ENCODE measurements at places on chromosomes 1 and 21. TPM values are rescaled to one million over a fixed set of nuclear protein-coding genes. Genes with fewer than 3 reads are reported as not detected.

DNA sequence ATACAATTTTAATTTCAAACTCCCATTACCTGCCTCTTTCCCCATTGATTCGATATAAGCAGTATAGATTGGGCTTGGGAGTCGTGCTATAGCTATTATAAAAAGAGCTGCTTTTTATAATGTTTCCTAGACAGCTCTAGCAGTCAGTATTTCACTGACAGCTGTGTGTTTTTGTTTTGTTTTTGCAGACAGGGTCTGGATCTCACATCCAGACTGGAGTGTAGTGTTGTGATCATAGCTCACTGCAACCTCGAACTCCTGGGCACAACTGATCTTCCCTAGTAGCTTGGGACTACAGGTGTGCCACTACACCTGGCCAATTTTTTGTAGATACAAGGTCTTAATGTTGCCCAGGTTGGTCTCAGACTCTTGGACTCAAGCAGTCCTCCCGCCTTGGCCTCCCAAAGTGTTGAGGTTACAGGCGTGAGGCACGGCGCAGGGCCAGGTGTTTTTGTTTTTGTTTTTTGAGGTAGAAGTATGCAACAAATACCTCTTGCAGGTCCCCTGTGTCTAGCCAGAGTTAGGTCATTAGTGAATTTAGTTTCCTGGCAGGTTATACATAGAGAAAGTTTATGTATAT is 1.7 kb downstream of the NASP start:
- no peak for DNase-seq
- H3K27me3 ChIP-seq, result no peaks in the 10 kb centered on the region
- H3K27ac ChIP-seq, result no peak overlapping the region
- no peak overlapping the region for H3K4me3 ChIP-seq
- peaks cover 17% of the 10 kb centered on the region for H3K4me1 ChIP-seq

The FCAMR gene
- 0.31 TPM for total RNA-seq

DNA sequence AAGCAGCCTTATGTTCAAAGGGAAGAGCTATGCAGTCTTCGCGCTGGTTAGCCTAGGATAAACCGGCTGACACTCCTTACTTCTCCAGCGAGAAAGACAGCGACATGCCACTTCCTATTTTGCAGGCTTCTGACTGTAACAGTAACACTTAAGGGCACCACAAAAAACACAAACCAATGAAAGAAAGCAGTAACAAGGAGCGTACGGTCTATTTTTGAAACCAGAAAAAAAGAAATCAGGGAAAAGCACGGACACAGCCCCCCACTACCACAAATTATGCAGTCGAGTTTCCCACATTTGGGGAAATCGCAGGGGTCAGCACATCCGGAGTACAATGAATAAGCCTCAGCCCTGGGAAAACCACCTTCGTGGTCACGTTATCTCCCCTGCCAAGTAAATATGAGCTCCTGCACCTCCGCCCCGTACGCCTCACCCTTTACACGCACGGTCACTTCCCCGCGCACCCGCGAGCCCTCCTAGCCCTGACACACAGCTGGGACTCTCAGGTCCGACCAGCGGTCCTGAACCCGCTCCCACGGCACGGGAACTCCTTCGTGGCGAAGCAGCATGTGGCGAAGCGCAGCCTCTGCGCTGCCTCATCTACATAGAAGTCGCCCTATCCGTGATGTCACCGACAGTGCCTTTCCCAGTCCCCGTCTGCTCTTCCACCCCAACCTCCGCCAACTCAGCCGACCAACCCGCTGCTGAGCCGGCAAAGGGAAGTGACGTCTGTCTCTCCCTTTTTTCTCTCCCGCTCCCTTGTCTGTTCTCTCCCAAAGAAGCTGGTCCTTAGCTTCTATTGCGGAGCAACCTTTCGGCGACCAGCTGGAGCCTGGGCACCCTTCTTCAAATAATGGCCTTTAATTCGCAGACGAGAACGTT is 40.9 kb upstream of the PPIAL4F start:
- H3K4me3 ChIP-seq, result no peak overlapping the region
- H3K4me1 ChIP-seq, result no peaks in the 10 kb centered on the region
- H3K27ac ChIP-seq, result peak overlapping the region; percentile 75

- H3K4me3 ChIP-seq, result no peak within 1 kb of the TSS
- H3K36me3 ChIP-seq, result no peaks in the 10 kb centered on the region
- H3K27me3 ChIP-seq, result no peaks in the 10 kb centered on the region
- peaks cover 83% of the 10 kb centered on the region for H3K4me1 ChIP-seq
Measured at GRCh38 chr1:202160377-202160940, at the start of gene PTPN7. Gene PTPN7, minus strand, starts transcription at chr1:202160602. Its CDS starts 1,200 bp downstream, at chr1:202159402.

GRCh38 chr1:103441342-103441741 is 84.2 kb upstream of the RNPC3 start:
- no peak for DNase-seq
- H3K27ac ChIP-seq, result no peak overlapping the region
- no peak overlapping the region for H3K4me3 ChIP-seq
- no peaks in the 10 kb centered on the region for H3K36me3 ChIP-seq
- H3K4me1 ChIP-seq, result no peaks in the 10 kb centered on the region

The TSACC gene
- total RNA-seq, result 354 TPM

DNA sequence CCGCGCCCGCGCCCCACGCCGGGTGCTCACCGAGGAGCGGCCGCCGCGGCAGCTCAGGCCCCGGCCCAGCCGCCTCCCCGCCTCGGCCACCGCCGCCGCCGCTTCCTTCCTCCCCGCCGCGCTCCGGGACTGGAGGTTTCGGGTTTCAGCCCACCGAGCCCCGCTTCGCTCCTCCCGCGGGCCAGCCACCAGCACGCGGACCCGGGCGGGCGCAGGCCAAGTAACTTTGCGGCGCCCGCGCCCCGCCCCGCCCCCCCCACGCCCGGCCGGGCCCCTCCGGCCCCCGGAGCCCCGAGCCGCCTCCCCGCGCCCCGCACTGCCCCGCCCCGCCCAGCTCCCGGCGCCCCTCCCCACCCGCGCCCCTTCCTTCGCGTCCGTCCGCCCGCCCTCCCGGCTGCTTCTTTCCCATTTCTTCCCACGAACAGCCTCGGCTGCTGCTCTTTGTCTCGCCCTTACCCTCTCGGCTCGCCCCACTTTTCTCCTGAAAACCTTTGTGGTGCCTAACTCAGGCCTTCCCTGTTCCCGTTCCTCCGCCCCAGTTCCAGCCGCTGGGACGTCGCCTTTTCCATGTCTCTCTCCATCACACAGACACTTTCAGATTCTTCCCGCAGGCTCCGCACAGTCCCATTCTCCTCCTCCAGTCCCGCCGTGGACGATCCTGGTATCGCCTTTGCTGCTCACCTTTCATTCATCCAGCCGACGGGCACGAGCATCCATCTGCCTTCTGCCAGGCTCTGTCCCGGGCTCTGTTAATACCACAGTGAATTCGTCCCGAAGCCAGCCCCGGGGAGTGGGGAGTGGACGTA is at the start of gene GPR161:
GPR161 (minus strand) TSS at position 222 of the 806 bp plus-strand sequence. CDS start 32,080 bp downstream, outside the sequence.
- peak within 1 kb of the TSS; percentile 88 for H3K27ac ChIP-seq
- no peaks in the 10 kb centered on the region for H3K36me3 ChIP-seq
- DNase-seq, result peak; percentile 47

GRCh38 chr21:46141767-46142581 is 13.4 kb downstream of the FTCD start:
- DNase-seq, result no peak
- H3K4me1 ChIP-seq, result peaks cover 6% of the 10 kb centered on the region
- H3K36me3 ChIP-seq, result no peaks in the 10 kb centered on the region
- H3K27ac ChIP-seq, result peak overlapping the region; percentile 45

- no peaks in the 10 kb centered on the region for H3K4me1 ChIP-seq
- H3K4me3 ChIP-seq, result no peak overlapping the region
- no peak for DNase-seq
- H3K36me3 ChIP-seq, result no peaks in the 10 kb centered on the region
- H3K27ac ChIP-seq, result no peak overlapping the region
Measured at GRCh38 chr21:31855180-31855579, 17.6 kb upstream of the HUNK start.

DNA sequence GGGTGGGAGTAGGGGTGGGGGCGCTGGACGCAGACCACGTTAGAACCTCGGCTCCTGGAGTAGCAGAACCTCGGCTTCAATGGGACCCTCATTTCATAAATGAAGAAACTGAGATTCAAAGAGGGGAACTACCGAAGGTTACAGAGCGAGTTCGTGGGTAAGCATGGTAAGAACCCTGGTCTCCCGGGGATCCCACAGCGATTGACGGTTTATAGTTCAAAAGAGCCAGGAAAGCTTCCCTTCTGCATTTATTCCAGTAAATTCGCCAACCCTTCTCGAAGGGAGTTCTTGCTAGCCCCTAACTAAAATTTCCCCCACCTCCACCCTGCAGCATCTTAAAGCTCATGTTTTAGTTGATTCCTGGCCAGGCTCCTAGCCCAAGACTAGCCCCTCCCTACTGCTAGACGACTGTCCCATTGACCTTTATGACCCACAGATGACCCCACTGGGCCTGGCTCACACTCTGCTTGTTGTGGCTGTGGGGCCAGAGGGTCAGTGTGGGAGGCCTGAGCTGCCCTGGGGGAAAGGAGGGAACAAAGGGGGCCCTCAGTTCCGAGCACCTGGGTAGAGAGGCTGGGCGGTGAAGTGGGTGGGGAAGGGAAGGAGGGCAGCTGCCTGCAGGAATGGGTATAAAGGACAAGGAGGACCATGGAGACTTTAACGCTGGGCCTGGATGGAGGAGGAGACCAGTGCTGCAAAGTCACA is 558 bp upstream of the KIF21B start:
- no peaks in the 10 kb centered on the region for H3K27me3 ChIP-seq
- peaks cover 11% of the 10 kb centered on the region for H3K4me1 ChIP-seq
- H3K4me3 ChIP-seq, result peak overlapping the region; percentile 56
- H3K36me3 ChIP-seq, result no peaks in the 10 kb centered on the region
- no peak for DNase-seq
- no peak overlapping the region for H3K27ac ChIP-seq

DNA sequence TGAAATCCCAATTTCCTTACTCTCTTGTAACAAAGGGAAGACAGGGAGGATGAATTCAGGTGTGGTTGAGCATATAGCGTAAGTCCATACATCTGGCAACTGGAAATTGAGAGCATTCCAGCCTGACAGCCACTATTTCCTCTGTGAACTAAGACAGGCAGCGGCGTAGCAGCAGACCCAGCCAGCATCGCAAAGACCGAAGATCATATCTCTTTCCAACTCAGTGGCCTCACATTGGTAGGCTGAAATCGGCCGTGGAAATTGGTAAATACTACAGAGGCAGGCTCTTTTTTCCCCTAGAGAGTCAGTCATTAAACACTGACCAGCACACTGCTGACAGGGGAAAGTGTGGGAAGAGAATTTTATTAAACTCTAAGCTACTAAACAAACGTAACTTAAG is 43.4 kb downstream of the TARBP1 start:
- no peak for DNase-seq
- no peak overlapping the region for H3K27ac ChIP-seq
- H3K27me3 ChIP-seq, result no peaks in the 10 kb centered on the region
- no peak overlapping the region for H3K4me3 ChIP-seq

DNA sequence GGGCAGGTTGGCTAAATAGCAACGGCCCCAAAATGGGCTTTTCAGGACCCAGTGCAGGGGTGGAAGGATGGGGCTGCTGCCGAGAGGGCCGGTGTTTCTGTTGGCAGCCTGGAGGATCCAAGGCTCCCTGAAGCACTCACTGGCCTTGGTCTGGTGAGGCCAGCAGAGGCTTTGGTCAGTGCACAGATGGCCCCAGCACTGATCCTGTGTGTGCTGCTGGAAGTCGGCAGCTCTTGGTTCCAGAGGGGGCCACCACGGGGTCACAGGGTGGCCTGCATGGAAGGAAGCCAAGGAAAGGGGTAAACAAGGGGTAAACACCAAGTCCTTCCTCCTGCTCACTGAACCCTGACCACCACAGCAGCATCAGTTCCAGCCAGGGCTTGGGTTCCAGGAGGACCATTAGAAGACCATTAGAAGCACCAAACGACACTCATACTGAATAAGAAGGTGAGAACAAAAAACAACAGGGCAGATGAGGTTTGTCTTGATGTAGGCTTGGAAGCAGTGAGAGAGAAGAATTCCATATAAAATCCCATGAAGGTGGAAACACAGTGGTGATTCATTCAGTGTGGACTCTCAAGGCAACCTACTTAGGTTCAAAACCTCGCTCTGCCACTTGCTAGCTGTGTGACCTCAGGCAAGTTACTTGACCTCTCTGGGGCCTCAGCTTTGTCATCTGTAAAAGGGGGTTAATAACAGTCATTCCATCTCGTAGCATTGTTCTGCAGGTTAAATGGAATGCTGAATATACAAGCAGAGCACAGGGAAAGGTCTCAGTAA is 184.5 kb downstream of the RUNX1 start:
- no peak overlapping the region for H3K4me3 ChIP-seq
- H3K4me1 ChIP-seq, result peaks cover 6% of the 10 kb centered on the region
- H3K27ac ChIP-seq, result no peak overlapping the region
- DNase-seq, result no peak
- no peaks in the 10 kb centered on the region for H3K36me3 ChIP-seq

DNA sequence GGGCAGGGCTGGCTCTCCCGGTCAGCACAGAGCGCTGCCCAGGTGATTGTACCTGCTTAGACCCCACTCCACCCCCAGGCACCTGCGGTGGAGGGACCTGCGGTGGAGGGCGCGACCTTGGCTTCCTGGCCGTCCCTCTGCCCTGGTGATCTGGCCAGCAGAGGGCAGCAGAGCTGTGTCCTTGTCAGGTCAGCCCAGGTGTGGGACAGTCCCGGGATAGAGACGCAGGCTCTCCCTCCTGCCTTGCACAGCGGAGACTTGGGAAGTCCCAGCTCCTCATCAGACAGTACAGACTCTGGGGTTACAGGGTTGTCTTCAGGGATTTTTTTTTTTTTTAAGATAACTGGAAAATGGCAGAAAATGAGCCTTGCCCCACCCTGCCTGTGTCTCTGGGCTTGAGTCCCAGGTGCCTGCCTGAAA is 10.0 kb downstream of the SLX9 start:
- DNase-seq, result peak; percentile 88
- no peaks in the 10 kb centered on the region for H3K36me3 ChIP-seq
- no peaks in the 10 kb centered on the region for H3K27me3 ChIP-seq
- no peak overlapping the region for H3K4me3 ChIP-seq
- H3K27ac ChIP-seq, result no peak overlapping the region
- H3K4me1 ChIP-seq, result no peaks in the 10 kb centered on the region

GRCh38 chr21:32183396-32183795 is 95.5 kb downstream of the MIS18A start:
- H3K36me3 ChIP-seq, result no peaks in the 10 kb centered on the region
- no peak for DNase-seq
- no peak overlapping the region for H3K27ac ChIP-seq
- no peaks in the 10 kb centered on the region for H3K4me1 ChIP-seq

The S100A7 gene
- total RNA-seq, result not detected

Data from testis (tissue), 5 donors.